ENCODE measurements at places on chromosomes 7 and 10. TPM values are rescaled to one million over a fixed set of nuclear protein-coding genes. Genes with fewer than 3 reads are reported as not detected.

The RSPH10B gene
- 0.56 TPM for total RNA-seq

The NXPH1 gene
- not detected for total RNA-seq

The DNAH11 gene
- 0.99 TPM for total RNA-seq

The OR2AE1 gene
- not detected for total RNA-seq

The STEAP4 gene
- total RNA-seq, result not detected

The RNF32 gene
- total RNA-seq, result 3.0 TPM

The MYOZ1 gene
- 1.9 TPM for total RNA-seq

The ABCB1 gene
- total RNA-seq, result not detected

The SP4 gene
- total RNA-seq, result 49.0 TPM

The EFCAB10 gene
- 5.0 TPM for total RNA-seq

Data from neural progenitor cell (in vitro differentiated cells).